Glomerular endothelial cell (primary cell): ENCODE measurements at places on chromosomes 6 and 20. TPM values are rescaled to one million over a fixed set of nuclear protein-coding genes. Genes with fewer than 3 reads are reported as not detected.
A peak's percentile ranks its signal among the peaks of the same experiment; 100 is the strongest.

- DNase-seq = no peak
Measured at GRCh38 chr6:43122146-43122545, 46.0 kb downstream of the PTK7 start.

- DNase-seq = no peak
Measured at GRCh38 chr6:51199733-51200260, 381.1 kb downstream of the TFAP2B start.

DNA sequence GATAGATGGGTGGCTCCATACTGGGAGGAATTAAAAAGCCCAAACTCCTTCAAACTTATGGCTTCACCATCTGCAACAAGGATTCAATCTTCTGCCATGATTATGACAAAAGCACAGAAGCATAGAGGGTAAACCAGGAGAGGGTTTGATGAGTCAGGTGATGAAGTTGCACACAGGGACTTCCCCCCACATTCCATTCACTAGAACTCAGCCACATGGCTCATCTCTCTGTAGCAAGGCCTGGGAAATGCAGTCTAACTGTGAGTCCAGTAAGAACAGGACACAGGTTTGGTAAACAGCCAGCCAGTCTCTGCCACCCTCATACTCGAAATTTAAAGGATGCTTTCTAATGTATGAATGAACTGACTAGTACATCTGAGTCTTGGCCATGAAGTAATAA is 142.9 kb downstream of the HIVEP2 start:
- DNase-seq = no peak

GRCh38 chr20:62466072-62466760 is 9.6 kb downstream of the GATA5 start:
- DNase-seq = no peak

DNA sequence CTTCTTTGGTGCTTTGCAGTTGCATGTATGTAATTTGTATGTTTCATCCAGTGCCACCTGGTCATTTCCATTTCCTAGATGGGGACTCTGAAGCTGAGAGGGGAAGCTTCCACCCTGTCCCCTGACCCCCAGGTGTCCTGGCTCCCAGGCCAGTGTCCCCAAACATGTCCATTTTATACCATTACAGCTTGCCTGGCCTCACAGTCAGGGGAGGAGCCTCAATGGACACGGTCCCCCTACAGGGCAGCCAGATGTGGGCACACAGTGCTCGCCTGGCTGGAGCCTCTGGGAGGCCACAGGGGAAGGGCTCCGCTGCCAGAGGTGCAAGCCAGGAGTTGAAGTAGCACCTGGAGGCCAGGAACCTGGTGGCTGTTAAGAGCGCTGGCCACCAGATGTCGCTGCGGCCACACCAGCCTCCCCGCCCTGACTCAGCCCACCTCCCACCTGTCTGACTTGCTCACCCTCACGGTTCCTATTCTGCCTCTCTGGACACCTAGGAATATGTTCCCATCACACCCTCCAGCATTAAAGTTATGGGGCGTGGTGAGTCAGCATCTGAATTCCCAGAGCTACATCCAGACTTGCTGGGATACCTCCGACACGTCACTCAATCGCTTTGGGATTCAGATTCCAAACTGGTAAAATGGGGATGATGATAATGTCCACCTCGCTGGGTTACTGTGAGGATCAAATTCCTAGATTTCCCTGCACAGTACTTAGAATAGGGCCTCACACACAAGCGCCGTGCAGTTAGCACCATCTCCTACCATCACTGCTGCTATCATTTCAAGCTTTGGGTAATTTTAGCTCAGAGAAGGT is 107.4 kb downstream of the SULF2 start:
- DNase-seq = no peak

GRCh38 chr6:134875367-134875766 is 74.5 kb downstream of the ALDH8A1 start:
- DNase-seq = no peak

DNA sequence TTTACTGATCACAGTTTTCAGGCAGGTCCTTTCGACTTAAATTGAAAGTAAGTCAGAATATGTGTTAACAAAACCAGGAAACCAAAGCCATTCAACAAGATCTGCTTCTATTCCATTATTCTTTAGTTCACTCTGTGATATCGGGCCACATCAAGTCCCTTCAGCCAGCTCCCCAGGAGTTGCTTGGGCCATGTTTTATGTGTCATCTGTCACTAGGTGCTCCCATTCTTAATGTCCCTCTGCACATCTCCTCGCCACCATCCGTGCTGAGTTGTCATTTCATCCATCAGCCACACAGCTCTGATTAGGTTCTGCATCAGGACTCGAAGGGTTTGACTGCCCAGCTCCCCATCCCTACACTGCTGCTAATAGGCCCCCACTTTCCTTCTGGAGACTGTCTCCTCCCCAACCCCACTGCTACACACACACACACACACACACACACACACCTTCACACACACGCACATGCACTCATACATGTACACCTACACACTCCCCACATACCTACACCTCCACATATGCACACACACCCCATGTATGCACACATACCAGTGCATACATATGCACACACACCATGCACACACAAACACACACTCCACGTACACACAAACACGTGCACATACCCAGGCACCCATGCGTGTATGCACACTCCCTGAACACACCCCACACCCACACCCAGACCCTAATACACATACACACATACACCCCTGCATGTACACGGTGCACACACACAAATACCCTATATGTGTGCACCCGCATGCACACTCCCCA is 143.3 kb upstream of the GMDS start:
- DNase-seq = no peak

GRCh38 chr6:157323966-157324300 is 614 bp upstream of the TMEM242 start:
- no peak for DNase-seq

- DNase-seq = no peak
Measured at GRCh38 chr6:112481211-112481610, 134.1 kb downstream of the RFPL4B start.

- no peak for DNase-seq
Measured at GRCh38 chr6:139149383-139149782, 14.5 kb downstream of the HECA start.

GRCh38 chr20:16475225-16475624 is 98.0 kb downstream of the KIF16B start:
- no peak for DNase-seq

- peak; percentile 98 for DNase-seq
Measured at GRCh38 chr6:166598441-166599138, 12.1 kb upstream of the RAMACL start.

DNA sequence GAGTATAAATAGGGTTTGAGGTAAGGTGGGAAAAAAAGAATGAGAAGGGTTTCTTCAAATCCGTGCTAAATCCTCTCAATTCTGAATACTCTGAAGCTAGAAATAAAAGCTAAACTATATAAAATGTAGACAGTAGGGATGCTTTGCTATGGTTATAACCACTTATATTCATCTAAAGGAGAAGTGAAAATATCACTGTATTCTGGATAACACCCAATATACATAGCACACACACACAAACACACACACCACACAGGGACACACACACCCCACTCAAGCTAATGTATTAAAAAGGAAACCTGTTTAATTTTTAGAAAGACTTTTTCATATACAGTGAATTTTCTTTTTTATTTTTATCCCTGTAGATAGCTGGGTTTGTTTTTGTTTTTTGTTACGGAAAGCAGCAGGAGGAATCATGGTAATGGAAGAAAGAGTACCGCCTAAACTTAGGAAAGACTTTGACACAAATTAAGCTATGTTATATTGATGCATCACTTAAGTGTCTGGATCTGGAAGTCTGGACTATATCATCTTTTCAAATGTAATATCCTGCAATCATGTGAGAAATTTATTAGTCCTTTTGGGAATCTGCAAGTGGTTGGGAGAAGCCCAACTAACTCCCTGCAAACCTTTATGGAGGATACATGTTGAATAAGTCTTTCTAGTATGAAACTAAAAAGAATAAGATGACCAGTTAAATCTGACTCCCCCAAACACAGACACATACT is 68.4 kb upstream of the FABP7 start:
- DNase-seq = no peak

DNA sequence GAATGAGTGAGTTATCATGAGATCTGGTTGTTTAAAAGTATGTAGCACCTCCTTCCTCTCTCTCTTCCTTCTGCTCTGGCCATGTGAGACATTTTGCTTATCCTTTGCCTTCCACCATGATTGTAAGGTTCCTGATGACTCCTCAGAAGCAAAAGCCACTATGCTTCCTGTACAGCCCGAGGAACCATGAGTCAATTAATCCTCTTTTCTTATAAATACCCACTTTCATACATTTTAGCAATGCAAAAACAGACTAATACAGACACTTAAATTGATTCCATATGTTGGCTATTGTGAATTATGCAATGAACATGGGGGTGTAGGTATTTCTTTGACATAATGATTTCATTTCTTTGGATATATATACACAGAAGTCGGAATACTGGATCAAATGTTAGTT is 792.8 kb upstream of the EYS start:
- DNase-seq = no peak

DNA sequence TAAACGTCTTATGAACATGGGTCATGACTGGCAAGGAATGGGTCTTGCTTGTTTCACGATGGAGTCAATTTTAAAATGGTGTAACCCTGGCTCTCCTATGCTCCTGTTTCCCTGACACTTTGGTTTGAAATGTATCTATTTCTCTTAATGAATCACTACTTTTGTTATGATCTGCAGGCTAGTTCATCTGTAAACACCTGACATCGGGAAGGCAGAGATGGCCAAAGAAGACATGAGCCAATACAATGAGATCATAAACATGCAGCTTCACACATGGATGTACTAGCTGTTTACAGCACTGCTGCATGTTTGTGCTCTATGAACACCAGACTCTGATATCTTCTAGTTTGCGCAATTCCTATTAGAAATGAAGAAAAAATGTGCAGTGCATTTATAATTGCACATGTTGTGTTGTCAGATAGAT is 11.0 kb upstream of the RAD21L1 start:
- DNase-seq = no peak

- DNase-seq = no peak
Measured at GRCh38 chr20:58837717-58838116, 13.0 kb downstream of the GNAS-AS1 start.

Gene XKR7
- total RNA-seq = 0.05 TPM in 1 of 2 replicates, not detected in the other

Gene SLCO4A1
- total RNA-seq = 7.3 and 7.9 TPM in 2 replicates

Gene CYP21A2
- not detected in 2 replicates for total RNA-seq

Gene CTCFL
- total RNA-seq = not detected in 2 replicates

Gene UST
- 2.0 and 21.0 TPM in 2 replicates for total RNA-seq

Gene GJA1
- 232 and 310 TPM in 2 replicates for total RNA-seq
